Left hindlimb (tissue), 1 donor: ENCODE measurements at places on chromosomes 13 and 19.

GRCh38 chr19:916645-917322 is 349 bp upstream of the KISS1R start:
- DNase-seq = no peak

GRCh38 chr19:19276851-19277250 is 3.8 kb upstream of the TM6SF2 start:
- DNase-seq = no peak

DNA sequence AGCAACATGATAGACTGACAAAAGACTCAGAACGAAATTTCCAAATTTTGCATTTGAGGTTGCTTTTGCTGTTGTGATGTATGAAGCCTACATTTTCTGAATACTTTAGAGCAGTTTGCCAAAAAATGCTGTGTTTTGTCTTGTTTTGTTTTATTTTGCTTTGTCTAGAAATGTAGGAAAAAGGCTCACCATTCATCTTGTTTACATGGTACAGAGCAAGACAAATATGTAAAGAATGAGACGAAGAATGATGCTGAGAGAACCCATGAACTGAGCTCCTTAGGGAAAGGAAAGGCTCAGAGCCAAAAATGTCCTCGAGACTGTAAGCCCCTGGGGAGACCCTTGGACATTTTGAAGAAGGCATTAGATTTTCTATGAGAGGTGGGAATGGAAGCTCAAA is 6.8 kb upstream of the SPART start:
- DNase-seq = no peak

DNA sequence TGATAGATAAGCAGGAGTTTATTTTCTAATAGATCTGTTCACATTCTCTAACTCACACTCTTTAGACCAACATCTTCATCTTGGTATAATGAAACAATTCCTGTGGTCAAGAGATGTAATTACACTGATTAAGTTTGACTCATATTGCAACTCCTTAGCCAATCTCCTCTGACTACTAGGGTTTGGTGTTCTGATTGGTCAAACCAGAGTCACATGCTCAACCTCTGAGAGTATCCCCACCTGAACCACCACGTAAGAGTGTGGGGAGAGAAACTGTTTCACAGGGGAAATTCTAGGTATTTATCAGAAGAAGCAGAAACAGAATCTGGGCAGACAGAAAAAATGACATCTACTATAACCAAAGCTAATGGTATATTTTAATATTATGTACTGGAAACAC is 42.4 kb downstream of the UQCRFS1 start:
- no peak for DNase-seq

DNA sequence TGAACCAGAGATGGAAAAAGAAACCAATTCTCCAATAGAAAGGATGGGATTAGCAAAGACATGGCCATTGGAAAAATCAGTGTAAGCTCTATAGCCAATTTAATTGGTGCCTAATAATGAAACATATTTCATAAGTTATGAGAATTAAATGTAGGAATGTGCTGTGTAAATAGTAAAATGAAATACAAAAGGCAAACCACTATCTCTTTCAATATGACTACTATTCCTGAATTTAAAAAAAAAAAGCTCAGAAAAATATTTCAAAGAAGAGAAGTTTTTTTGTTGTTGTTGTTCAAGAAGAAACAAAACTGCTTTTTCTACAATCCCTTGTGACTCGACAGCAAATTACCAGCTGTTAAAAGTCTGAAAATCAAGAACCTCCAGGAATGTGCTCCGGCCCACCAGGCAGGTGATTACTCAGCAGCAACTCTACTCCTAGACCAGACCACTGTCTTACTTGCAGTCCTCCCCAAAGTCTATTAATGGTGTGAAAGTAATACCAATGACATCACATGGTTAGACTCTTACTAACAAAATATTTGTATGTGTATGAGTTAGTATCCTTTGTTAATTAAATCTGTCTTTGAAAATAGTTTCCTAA is 362.4 kb downstream of the KCTD12 start:
- DNase-seq = no peak

GRCh38 chr19:6249296-6249695 is 30.5 kb downstream of the MLLT1 start:
- DNase-seq = no peak

GRCh38 chr19:3094601-3095440 is 659 bp downstream of the GNA11 start:
- peak; percentile 38 for DNase-seq

DNA sequence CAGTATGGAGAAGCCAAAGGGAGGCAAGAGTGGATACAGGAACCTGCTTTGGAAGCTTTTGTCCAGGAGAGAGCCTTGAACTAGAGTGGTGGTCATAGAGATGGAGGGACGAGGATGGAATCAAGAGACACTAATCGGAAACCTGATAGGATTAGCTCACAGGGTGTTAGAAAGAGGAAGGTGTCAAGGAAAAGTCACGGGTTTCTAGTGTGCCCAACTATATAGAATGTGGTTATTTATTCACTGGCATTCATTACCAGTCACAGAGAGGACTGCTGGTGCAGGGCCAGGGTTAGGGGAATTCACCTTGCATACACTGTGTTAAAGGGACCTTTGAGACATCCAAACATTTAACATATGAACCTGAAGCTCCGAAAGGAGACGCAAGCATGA is 43.4 kb upstream of the URAD start:
- no peak for DNase-seq

DNA sequence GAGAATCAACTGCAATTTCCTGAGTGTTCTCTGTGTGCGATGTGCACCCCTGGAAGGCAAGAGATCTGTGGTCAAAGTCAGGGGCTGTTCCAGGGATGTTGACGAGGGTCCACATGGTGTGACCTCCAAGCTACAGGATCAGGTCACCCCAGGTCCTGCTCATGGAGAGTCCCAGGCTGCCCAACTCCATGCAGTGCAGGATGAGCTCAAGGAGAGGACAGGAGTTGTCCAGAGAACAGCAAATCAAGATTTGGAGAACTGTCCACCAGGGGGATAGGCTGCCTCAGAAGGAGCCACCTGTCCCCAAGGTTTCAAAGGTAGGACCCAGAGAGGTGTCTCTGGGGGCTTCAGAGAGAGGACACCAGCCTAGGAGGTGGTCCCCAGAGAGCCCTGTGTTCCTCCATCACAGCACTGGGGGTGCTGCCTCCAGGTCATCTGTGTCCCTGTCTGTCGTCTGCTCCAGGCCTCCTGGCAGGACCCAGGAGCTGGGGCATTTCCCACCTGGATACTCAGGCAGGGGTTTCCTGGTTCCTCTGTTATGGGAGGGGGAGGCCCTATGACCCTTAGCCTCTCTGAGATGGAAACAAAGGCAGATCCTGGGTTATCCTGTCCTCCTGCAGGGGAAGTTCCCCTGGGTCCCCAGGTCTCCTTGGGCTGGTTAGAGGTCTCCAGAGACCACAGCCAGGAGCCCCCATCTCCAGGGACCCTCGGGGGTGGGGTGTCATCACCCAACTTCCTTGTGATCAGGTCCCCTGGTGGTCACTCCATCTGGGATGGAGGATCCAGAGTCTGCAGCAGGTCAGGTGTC is 2.1 kb upstream of the CEACAM7 start:
- no peak for DNase-seq

DNA sequence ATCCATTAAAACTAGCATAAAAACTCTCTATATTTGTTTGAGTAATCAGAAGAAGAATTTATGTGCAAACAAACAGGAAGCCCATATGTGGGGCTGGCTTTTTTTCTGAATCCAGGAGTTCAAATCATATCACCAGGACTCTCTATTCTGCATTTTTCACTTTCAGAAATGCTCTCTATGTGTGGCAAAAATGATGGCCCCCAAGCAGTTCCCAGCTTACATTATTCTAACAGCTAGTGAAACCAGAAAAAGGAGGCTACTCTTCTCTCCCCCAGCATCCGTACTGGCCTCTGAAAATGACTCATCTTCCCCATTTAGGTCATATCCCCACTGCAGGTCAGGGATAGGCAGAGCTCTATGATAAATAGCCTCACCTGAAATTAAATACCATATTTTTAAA is 20.4 kb downstream of the RBM26 start:
- no peak for DNase-seq

GRCh38 chr19:29086182-29086581 is 126.8 kb downstream of the UQCRFS1 start:
- no peak for DNase-seq

- DNase-seq = peak; percentile 75
Observed at GRCh38 chr19:51726049-51726448, 2.3 kb upstream of the HAS1 start.

DNA sequence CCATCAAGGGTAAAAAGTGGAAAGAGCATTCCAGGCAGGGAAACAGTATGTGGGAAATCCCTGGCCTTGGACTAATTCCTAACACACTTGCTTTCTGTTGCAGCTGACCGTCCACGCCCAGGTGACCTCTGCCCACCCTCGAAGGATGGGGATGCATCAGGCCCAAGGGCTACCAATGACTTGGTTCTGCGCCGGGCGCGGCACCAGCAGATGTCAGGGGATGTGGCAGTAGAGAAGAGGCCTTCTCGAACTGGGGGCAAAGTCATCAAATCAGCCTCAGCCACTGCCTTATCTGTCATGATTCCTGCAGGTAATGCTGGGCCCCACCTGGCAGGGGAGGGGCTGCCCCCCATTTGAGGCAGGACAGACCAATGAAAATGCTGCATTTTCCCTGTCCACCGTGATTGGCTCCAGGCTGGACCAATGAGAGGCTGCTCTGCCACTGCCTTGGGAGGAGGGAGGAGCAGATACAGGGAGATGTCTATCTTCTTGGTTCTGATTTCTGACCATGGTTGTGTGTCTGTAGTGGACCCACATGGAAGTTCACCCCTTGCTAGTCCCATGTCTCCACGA is 12.6 kb downstream of the DNASE2 start:
- no peak for DNase-seq

- no peak for DNase-seq
Observed at GRCh38 chr19:5050067-5050656, 81.2 kb downstream of the KDM4B start.

DNA sequence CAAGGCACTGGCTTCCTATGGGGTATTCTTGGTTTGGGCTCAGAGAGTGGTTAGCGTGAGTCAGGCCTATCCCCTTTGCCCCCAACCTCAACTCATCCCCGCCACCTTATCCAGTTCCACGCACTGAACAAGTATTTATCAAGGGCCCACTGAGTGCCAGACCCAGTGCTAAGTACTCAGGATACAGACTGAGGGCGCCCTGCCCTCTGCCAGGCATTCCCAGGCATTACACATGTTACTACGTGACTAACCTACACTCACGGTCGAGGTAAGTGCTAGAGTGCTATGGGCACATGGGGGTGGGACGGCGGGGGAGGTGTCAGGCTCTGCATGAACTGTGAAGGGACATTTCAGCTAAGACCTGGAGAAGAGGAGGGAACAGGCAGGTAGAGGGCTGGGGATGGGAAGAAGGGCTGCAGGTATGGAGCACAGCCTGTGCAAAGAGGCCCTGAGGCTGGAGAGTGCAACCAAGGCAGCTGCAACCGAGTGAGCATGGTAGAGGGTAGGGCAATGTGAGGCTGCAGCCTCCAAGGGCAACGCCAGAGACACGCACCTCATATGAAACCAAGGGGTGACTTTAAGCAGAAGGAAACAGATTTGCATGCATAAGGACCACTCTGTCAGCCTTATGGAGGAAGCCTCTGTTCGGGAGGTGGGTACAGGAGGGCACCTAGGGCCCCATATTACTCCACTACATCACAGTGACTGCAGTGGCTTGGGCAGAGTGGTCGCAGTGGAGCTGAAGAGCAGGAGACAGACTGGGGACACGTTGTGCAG is 22.5 kb downstream of the DHRS12 start:
- DNase-seq = no peak

DNA sequence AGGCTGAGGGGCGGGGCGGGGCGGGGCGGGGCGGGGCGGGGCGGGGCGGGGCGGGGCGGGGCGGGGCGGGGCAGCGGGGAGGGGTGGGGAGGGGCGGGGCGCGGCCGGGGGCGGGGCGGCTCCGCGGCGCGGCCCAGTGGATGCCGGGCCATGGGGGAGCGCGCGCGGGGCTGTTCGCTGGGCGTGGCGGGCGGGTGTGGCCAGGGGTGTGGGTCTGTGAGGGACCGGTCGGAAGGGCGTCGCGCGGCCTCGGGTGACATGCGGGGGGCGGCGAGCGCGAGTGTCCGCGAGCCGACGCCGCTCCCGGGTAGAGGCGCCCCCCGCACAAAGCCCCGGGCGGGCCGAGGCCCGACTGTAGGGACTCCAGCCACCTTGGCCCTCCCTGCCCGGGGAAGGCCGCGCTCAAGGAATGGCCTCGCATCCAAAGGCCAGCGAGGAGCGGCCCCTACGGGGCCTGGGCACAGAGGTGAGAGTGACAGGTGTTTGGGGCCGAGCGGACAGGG is at the start of gene ZFP28:
Gene ZFP28 (plus strand): TSS at position 188 of the 503 bp plus-strand sequence. CDS start 71 bp downstream, at position 259.
- no peak for DNase-seq

DNA sequence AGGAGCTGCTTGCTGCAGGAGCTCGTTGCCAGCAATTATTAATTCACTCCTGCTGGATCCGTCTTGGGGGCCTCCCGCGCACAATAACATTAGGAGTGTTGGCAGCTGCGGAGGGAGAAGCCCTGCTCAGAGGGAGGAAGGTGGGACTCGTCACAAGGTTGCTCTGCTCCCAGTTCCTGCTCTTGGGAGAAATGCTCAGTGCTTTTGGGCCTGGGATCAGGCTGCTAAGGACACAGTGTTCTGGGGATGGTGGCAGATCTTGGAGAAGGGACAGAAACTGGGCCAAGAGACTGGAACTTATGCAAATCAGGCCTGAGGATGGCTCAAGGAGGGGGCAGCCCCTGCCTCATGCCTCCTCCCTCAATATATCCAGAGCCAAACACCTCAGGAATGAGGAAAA is 78.9 kb upstream of the OLFM4 start:
- no peak for DNase-seq

- DNase-seq = no peak
Observed at GRCh38 chr13:60260440-60260839, 96.7 kb upstream of the DIAPH3 start.
